HFFc6 (cell line): ENCODE measurements at places on chromosomes 2 and 18.

DNA sequence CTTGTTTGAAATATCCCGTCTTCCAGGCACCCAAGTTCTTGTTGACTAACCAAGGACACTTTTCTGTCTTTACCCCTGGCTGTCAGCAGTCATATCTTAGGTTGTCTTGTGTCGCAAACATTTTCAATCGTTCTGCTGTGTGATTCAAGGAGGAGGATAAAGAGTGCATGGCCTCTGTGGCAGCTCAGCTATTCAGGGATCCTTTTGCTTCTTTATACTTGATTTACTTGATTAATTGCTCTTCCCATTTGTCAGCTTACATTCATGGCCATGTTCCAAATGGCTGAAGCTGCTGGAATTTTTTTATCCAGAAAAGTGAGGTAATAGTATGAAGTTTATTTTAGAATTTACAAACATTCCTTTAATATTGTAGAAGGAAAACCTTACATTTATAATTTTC lies 97.3 kb upstream of the FZD5 start:
- peaks cover 29% of the 10 kb centered on the region for H3K4me1 ChIP-seq
- no peak for DNase-seq
- no peak overlapping the region for H3K27ac ChIP-seq
- no peak overlapping the region for H3K4me3 ChIP-seq
- H3K36me3 ChIP-seq, result no peaks in the 10 kb centered on the region

DNA sequence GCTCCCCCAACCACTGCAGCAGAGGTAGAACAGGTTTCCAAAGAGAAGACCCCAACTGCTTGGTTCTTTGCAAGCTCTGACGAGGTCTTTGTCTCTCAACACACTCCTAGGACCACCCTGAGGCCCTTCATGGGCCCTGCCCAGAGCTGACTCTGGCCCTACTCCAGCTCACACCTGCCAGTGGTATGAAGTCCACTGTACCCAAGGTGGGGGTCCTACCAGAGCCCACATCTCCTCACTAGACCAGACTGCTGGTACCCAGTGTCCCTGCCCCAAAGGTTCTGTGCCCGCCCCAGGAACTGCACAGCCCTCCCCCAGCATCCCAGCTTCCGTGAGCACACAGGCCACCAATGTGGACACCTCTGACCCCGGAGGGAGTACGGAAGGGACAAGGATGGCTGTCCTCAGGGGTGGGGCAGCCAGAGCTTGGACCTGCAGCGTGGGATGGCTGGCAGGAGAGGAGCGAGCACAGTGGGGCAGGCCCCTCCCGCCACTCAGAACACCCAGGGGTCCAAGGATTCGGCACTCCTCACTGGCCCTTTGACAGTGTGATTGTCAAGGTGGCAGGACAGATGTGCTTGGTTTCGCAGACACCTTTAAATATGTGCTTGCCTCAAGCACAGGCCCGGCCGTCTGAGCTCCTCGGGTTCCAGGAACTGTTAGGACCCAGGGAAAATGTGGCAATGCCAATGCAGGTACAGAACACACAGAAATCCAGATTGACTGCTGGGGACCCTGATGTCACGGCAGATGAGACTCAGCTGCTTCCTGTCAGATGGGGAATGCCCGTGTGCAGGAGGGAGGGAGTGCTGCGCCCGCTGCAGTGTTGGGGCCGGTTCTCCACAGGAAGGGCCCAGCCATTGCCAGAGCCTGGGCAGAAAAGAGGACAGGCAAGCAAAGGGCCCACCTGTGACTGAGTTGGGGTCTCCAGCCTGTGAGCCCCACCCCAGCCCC lies 51.2 kb downstream of the MTERF4 start:
- H3K27ac ChIP-seq, result no peak overlapping the region
- no peak for DNase-seq
- no peaks in the 10 kb centered on the region; the same call in 1 of the 2 replicates for H3K27me3 ChIP-seq

DNA sequence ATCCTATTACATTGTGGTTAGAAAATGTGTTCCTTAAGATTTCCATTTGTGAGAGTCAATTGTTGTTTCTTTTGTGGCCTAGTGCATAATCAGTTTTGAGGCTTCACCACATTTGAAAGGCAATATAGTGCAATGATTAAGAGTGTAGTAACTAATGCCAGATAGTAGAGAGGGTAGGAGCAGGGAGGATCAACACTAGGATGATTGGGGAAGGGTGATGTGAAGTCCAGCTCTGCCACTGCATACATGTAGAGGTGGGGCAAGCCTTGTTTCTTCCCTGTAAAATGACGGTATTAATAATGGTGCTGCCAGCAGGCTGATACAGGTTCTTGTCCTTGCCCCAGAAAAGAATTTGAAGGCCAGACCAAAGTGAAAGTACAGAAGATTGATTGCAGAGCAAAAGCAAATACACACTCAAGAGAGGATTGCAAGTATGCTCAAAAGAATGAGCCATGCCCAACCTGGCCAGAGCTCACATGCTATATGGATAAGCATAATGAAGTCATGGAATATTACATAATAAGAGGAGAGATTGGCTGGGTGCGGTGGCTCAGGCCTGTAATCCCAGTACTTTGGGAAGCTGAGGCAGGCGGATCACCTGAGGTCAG lies 8.0 kb downstream of the SP100 start:
- H3K27me3 ChIP-seq, result no peaks in the 10 kb centered on the region
- H3K27ac ChIP-seq, result no peak overlapping the region; the same call in 1 of the 2 replicates
- H3K4me1 ChIP-seq, result peaks cover 68% of the 10 kb centered on the region
- peaks cover 53% of the 10 kb centered on the region for H3K36me3 ChIP-seq
- no peak overlapping the region; the same call in 1 of the 2 replicates for H3K4me3 ChIP-seq
- no peak for DNase-seq

- peaks cover 69% of the 10 kb centered on the region for H3K36me3 ChIP-seq
- H3K4me3 ChIP-seq, result no peak overlapping the region
These were observed 27.6 kb downstream of the ANKMY1 start for GRCh38 chr2:240530181-240530580.

- H3K27ac ChIP-seq, result no peak overlapping the region
- 0 out of 2 replicates have a peak, but pooled peaks cover 3% of the 10 kb centered on the region for H3K27me3 ChIP-seq
- peaks cover 23% of the 10 kb centered on the region for H3K4me1 ChIP-seq
- no peak for DNase-seq
- no peak overlapping the region for H3K4me3 ChIP-seq
- H3K36me3 ChIP-seq, result no peaks in the 10 kb centered on the region
These were observed 219.2 kb downstream of the SH3RF3 start for GRCh38 chr2:109348190-109348589.

GRCh38 chr2:198913394-198914152 lies 544.2 kb downstream of the SATB2 start:
- H3K36me3 ChIP-seq, result no peaks in the 10 kb centered on the region
- no peak overlapping the region for H3K4me3 ChIP-seq
- DNase-seq, result no peak
- no peaks in the 10 kb centered on the region for H3K4me1 ChIP-seq

DNA sequence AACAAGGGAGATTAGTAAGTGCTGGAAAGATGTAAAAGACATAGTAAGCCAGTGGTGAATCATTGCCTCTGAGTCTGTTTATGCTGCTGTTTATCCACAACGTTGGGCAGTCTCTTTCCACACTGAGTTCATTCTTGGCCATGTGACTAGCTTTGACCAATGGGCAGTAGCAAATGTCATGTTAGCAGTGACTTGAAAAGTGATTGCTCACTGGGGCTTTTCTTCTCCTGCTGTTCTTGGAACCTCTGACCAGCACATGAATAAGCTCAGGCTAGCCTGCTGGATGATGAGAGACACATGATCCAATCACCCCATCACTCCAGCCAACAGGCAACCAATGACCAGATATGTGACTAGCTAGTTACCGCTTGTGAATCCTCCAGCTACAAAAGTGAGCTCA lies 360.4 kb downstream of the SLC4A3 start:
- peaks cover 5% of the 10 kb centered on the region for H3K36me3 ChIP-seq
- H3K27ac ChIP-seq, result peak overlapping the region; percentile 95
- H3K27me3 ChIP-seq, result no peaks in the 10 kb centered on the region; the same call in 1 of the 2 replicates
- peak overlapping the region; percentile 47; the same call in 1 of the 2 replicates for H3K4me3 ChIP-seq

DNA sequence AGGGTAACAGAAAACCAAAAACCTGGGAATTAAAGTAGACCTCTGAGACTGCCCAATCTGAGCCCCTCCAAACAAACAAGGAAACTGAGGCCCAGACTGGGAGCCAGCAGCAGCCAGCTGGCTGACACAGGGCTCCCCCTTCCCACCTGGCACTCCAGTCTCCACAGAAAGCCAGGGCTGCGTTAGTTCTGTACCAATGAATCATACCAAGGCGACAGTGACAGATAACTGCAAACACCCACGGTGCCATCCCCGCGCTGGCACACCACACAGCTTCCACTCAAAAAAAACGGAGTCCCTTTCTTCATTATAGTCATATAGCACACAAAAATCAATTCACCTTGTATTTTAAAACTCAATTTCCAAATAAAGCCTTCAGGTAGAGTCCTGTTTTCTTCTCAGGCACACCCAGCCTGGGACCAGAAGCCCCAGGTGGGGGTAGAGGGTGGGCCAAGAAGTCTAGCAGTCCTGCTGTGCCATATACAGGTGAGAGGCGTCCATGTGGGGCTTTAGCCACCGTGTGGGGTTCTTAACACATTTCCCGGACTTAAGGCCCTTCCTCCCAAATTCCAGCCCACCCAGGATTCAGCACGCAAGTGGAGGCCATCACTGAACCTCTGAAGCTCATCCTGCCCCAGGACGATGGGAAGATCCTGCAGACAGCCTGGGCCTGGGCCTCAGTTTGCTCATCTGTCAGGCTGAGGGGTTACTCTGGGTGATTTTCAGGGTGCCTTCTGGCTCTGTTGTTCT lies 1.2 kb downstream of the PER2 start:
- DNase-seq, result no peak
- H3K36me3 ChIP-seq, result no peaks in the 10 kb centered on the region
- peak overlapping the region; percentile 86 for H3K4me3 ChIP-seq
- H3K27me3 ChIP-seq, result peaks cover 9% of the 10 kb centered on the region

DNA sequence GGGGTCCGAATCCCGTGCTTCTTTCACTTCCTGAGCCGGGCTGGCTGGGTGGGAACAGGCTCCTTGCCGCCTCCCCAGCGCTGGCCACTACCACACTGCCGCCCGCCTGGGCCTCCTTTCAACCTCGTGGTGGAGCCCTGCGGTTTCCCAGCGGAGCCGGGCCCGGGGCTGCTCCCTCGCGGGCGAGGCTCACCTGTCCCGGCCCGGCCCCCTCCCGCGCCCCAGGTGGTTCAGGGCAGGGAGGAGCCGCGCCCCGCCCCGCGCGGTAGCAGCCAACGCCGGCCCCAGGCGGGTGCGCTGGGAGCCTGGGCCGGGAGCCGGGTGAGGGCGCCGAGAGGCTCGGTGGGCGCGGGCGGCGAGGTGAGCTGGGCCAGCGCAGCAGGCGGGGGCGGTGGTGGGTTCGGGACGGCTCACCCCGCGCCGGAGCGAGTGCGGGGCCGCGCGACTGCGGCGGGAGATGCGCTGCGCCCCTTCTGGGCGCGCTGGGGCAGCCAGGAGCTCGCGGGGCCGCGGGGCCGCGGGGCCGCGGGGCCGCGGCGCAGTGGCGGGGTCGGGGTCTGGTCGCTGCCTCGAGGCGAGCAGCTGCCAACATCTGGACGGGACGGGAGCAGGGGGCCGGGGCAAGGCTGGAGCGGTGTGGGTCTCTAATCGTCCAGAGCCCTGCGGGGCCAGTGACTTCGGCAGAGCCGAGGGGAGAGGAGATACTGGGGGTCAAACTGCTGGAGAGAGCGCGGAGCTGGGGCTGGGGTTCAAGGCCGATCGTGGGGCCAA lies at the start of gene LYPD6B:
LYPD6B (plus strand) TSS at position 258 of the 771 bp plus-strand sequence. CDS start 92,250 bp downstream, outside the sequence.
- H3K27ac ChIP-seq, result peak within 1 kb of the TSS; percentile 76
- H3K27me3 ChIP-seq, result peaks cover 5% of the 10 kb centered on the region
- peak within 1 kb of the TSS; percentile 82 for H3K4me3 ChIP-seq

DNA sequence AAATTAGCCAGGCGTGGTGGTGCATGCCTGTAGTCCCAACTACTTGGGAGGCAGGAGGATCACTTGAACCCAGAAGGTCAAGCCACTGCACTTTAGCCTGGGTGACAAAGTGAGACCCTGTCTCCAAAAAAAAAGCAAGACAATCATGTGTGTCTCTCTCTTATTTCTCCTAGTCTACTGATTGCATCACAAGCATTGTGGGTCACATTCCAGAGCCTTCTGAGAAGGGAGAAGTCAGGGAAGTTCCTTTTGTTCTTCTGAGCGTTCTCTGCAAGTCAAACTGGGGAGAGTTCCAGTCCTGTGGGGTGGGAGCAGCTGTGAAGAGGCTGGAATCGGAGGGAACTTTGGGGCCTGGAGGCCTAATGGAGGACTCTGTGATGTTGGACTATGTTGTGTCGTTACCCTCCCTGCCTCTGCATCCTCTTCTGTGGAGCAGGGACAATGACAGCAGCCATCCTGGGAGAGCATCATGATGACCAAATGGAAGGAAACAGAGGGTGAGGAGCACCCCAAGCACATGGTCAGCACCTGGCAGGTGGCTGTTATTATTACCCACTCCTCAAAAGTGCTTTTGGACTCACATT lies 115.4 kb downstream of the MRO start:
- no peaks in the 10 kb centered on the region for H3K36me3 ChIP-seq
- no peaks in the 10 kb centered on the region for H3K4me1 ChIP-seq
- no peak overlapping the region for H3K27ac ChIP-seq
- DNase-seq, result no peak
- peaks cover 2% of the 10 kb centered on the region; the same call in 1 of the 2 replicates for H3K27me3 ChIP-seq
- no peak overlapping the region for H3K4me3 ChIP-seq

DNA sequence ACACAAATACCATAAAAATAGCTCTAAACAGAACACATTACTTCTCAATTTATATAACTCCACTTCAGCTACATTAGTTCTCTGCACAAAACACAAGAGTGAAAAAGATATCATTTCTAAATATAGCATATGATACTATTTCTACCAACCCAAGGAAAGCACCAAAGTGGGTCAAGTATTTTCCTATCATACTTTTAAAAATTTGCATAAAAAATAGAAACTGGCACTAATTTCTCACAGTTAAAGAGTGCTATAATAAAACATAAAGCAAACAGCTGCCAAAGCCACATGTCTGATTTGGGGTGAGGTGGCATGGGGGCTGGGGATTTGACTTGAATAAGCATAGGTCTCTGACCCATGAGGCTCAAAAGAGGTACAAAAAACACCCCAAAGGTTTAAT lies 61.5 kb downstream of the BARD1 start:
- no peaks in the 10 kb centered on the region for H3K27me3 ChIP-seq
- no peak overlapping the region for H3K4me3 ChIP-seq
- no peak for DNase-seq

DNA sequence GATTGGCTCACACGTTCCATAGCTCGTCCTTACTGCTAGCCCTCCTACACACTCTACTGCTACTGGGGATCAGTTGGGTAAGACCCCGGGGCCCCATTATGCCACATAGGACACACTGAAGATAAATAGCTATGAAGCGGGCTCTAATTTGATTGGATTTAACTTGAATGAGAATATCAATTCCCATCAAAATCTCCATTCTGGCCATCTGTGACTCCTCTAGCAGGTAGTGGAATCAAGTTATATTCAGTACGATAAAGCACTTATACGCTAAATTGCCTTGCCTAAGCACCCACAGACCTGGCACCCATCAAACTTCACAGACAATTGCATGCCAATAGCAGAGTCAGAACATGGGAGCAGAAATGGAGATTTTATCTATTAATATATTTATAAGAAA lies 39.8 kb downstream of the CCDC68 start:
- H3K4me3 ChIP-seq, result no peak overlapping the region
- no peaks in the 10 kb centered on the region for H3K36me3 ChIP-seq
- H3K4me1 ChIP-seq, result peaks cover 7% of the 10 kb centered on the region

DNA sequence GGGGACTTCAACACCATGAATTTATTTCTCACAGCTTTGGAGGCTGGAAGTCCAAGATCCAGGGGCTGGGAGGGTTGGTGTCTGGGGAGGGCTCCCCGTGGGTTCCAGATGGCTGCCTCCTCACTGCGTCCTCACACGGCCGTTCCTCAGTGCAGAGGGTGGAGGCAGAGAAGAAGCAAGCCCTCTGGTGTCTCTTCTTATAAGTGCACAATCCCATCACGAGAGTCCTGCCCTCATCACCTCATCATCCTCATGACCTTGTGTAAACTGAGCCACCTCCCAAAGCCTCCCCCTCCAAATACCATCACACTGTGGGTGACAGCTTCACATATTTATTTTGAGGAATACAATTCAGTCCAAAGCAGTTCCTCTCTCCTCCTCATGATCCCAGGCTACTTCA lies 26.3 kb downstream of the TMEM163 start:
- no peaks in the 10 kb centered on the region; the same call in 1 of the 2 replicates for H3K27me3 ChIP-seq
- no peak overlapping the region for H3K4me3 ChIP-seq
- H3K36me3 ChIP-seq, result no peaks in the 10 kb centered on the region
- DNase-seq, result no peak
